ENCODE measurements at places on chromosomes 1 and 21. TPM values are rescaled to one million over a fixed set of nuclear protein-coding genes. Genes with fewer than 3 reads are reported as not detected.

GRCh38 chr1:51000651-51001050 is 30.6 kb downstream of the CDKN2C start:
- no peak for DNase-seq
- H3K4me3 ChIP-seq: no peak overlapping the region
- H3K27me3 ChIP-seq: no peaks in the 10 kb centered on the region
- no peaks in the 10 kb centered on the region for H3K36me3 ChIP-seq

- no peaks in the 10 kb centered on the region for H3K36me3 ChIP-seq
- H3K27ac ChIP-seq: no peak overlapping the region
These were observed 283.4 kb downstream of the PTPRU start for GRCh38 chr1:29519788-29520110.

GRCh38 chr1:205943245-205943644 is at the start of gene SLC26A9:
TSS of gene SLC26A9 (minus strand) at chr1:205943456. CDS start at chr1:205935820, 7,636 bp downstream.
- H3K27me3 ChIP-seq: no peaks in the 10 kb centered on the region
- no peaks in the 10 kb centered on the region for H3K36me3 ChIP-seq
- H3K4me3 ChIP-seq: peak within 1 kb of the TSS; percentile 23

- no peaks in the 10 kb centered on the region for H3K27me3 ChIP-seq
- no peaks in the 10 kb centered on the region for H3K36me3 ChIP-seq
- peak overlapping the region; percentile 36 for H3K27ac ChIP-seq
- peaks cover 47% of the 10 kb centered on the region for H3K4me1 ChIP-seq
These were observed 63.2 kb upstream of the EPS8L3 start for GRCh38 chr1:109826930-109827349.

DNA sequence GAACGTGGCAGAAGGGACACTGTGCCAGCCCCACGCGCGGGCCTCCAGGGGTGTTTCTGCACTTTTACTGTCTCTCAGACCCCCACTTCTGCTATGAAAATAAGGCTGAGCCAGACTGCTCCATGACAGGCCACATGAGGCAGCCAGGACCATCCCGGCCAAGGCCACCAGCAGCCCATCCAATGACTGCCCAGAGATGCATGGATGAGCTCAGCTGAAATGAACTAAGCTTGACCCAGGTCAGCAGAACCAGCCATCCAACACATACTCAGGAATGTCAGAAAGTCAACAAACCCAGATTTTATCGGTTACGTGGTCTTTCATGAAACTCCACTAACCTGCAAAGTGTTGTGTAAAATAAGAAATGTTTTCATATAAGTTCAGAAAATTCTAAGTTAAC is 51.2 kb downstream of the CCDC185 start:
- DNase-seq: no peak
- H3K36me3 ChIP-seq: no peaks in the 10 kb centered on the region
- no peak overlapping the region for H3K4me3 ChIP-seq
- H3K27ac ChIP-seq: no peak overlapping the region

- peaks cover 3% of the 10 kb centered on the region for H3K4me1 ChIP-seq
- no peaks in the 10 kb centered on the region for H3K27me3 ChIP-seq
- no peak for DNase-seq
These were observed 18.1 kb downstream of the LRP8 start for GRCh38 chr1:53309802-53310201.

DNA sequence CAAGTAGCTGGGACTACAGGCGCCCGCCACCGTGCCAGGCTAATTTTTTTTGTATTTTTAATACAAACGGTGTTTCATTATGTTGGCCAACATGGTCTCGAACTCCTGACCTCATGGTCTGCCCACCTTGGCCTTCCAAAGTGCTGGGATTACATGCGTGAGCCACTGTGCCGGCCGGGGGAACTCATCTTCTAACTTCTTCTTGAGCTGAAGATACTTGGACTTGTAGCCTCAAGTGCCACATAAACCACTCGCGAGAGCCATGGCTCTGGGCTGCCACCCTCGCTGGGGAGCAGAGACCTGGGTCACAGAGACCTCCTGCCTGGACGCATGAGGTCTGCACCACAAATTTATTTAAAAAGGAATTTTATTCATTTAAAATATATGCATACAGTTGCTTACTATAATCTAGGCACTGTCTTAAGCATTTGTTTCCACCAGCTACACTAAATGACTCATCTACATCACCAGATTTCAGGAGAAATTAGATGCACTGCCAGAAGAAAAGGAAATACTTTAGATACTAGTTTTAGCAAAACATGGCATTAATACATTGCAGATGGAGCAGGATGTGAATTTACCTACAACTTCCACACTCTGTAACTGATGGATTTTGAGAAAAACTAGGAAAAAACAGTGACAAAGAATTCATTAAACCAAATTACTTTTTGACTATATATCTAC is 29.9 kb upstream of the PUM1 start:
- H3K36me3 ChIP-seq: no peaks in the 10 kb centered on the region
- no peak overlapping the region for H3K27ac ChIP-seq
- no peak overlapping the region for H3K4me3 ChIP-seq
- no peaks in the 10 kb centered on the region for H3K27me3 ChIP-seq
- DNase-seq: no peak

GRCh38 chr1:61245696-61246400 is 163.5 kb downstream of the NFIA start:
- no peak overlapping the region for H3K27ac ChIP-seq
- DNase-seq: no peak
- H3K4me1 ChIP-seq: peaks cover 33% of the 10 kb centered on the region
- no peaks in the 10 kb centered on the region for H3K27me3 ChIP-seq
- H3K36me3 ChIP-seq: no peaks in the 10 kb centered on the region
- H3K4me3 ChIP-seq: no peak overlapping the region

LCE2C gene
- total RNA-seq: not detected

GPA33 gene
- 0.90 TPM for total RNA-seq

ARHGEF10L gene
- total RNA-seq: 34.1 TPM

ALPL gene
- total RNA-seq: 164 TPM

DOP1B gene
- total RNA-seq: 19.0 TPM

PCP4L1 gene
- 8.2 TPM for total RNA-seq

ADIPOR1 gene
- total RNA-seq: 126 TPM

All from upper lobe of right lung (tissue), 1 donor.